ENCODE measurements at places on chromosomes 16 and 17.

GRCh38 chr16:89331371-89332109 lies 114.0 kb downstream of the ZNF778 start:
- H3K4me1 ChIP-seq, result peaks cover 49% of the 10 kb centered on the region
- peaks cover 5% of the 10 kb centered on the region for H3K36me3 ChIP-seq
- H3K27me3 ChIP-seq, result no peaks in the 10 kb centered on the region
- no peak overlapping the region for H3K4me3 ChIP-seq
- no peak for DNase-seq

DNA sequence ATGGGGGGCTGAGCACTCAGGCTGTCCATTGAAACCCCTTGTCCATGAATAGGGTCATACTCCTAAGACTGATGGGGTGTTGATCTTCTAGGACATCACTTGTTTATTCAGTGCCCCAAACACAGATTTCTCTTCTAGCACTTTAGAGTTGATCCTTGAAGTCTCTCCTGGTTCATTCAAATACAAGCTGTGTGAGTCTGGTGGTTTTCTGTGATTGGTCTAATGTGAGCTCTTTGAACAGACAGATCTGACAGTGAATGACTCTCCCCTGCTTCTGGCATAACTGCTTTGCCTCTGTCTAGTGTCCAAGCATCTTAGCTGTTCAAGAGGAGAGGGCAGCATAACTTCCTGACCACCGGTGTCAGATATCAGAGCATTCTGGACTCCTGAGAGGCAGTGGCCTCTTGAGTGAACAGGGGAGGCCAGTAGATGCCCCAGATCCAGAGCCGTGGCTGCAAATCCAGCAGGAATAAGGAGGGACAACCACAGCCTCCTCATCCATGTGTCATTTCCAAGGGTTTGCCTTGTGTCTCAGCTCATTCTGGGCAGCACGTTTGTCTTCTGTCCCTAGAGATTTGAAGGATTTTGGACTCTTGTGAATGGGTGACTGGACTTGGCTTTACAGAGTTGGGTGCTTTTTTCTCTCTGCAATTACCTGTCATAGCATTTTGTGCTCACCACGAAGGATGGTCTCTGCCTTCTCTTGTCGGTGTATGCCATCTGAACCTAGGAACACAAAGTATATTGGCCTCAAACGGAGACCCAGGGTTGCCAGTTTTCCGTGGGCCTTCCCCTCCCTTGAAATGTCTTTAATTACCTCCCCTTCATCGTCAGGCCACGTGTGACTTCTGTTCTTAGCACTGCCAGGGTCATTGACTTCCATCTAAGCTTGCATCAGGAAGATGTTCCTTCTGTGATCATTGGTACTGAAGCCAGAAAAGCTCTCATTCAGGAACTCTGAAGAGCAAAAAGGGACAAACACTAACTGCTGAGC lies 13.9 kb upstream of the CLEC18C start:
- H3K4me1 ChIP-seq, result no peaks in the 10 kb centered on the region
- H3K27me3 ChIP-seq, result no peaks in the 10 kb centered on the region
- H3K4me3 ChIP-seq, result no peak overlapping the region
- H3K36me3 ChIP-seq, result peaks cover 81% of the 10 kb centered on the region
- DNase-seq, result peak; percentile 38

GRCh38 chr16:23062524-23062923 lies 86.7 kb downstream of the USP31 start:
- no peak overlapping the region for H3K27ac ChIP-seq
- no peak overlapping the region for H3K4me3 ChIP-seq
- no peaks in the 10 kb centered on the region for H3K27me3 ChIP-seq
- H3K4me1 ChIP-seq, result no peaks in the 10 kb centered on the region
- peaks cover under 1% of the 10 kb centered on the region for H3K36me3 ChIP-seq

GRCh38 chr17:9185688-9186284 lies 164.5 kb downstream of the NTN1 start:
- H3K36me3 ChIP-seq, result no peaks in the 10 kb centered on the region
- H3K4me3 ChIP-seq, result no peak overlapping the region
- no peak overlapping the region for H3K27ac ChIP-seq

DNA sequence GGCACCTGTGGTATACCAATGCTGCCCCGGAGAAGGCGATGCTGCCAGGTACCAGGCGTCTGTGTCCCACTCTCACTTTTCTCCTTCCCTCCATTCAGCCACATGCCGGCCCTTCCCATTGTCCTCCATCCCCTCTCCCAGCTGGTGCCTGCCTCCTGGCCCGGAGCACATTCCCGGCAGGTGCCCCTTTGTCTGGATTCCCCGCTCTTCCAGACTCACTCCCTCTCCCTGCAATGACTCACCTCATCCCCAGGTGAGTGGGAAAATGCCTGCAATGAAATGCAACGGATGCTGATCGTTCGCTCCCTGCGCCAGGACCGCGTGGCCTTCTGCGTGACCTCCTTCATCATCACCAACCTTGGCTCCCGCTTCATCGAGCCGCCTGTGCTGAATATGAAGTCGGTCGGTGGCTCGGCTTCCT lies 10.4 kb upstream of the KDM6B start:
- H3K27me3 ChIP-seq, result peaks cover 3% of the 10 kb centered on the region
- H3K27ac ChIP-seq, result no peak overlapping the region
- DNase-seq, result no peak

GRCh38 chr16:2910441-2910969 lies 1.2 kb upstream of the FLYWCH1 start:
- no peak for DNase-seq
- H3K36me3 ChIP-seq, result peaks cover 10% of the 10 kb centered on the region
- H3K27ac ChIP-seq, result no peak overlapping the region

GRCh38 chr17:28686296-28686695 lies 24.3 kb downstream of the SUPT6H start:
- H3K4me1 ChIP-seq, result peaks cover 5% of the 10 kb centered on the region
- H3K27me3 ChIP-seq, result no peaks in the 10 kb centered on the region
- no peak for DNase-seq
- no peak overlapping the region for H3K4me3 ChIP-seq
- H3K36me3 ChIP-seq, result peaks cover 100% of the 10 kb centered on the region

- H3K4me1 ChIP-seq, result peaks cover 29% of the 10 kb centered on the region
- H3K4me3 ChIP-seq, result no peak overlapping the region
- H3K27ac ChIP-seq, result no peak overlapping the region
- no peak for DNase-seq
- H3K36me3 ChIP-seq, result no peaks in the 10 kb centered on the region
- H3K27me3 ChIP-seq, result no peaks in the 10 kb centered on the region
Observed at GRCh38 chr17:34300652-34301370, 15.3 kb downstream of the CCL11 start.

DNA sequence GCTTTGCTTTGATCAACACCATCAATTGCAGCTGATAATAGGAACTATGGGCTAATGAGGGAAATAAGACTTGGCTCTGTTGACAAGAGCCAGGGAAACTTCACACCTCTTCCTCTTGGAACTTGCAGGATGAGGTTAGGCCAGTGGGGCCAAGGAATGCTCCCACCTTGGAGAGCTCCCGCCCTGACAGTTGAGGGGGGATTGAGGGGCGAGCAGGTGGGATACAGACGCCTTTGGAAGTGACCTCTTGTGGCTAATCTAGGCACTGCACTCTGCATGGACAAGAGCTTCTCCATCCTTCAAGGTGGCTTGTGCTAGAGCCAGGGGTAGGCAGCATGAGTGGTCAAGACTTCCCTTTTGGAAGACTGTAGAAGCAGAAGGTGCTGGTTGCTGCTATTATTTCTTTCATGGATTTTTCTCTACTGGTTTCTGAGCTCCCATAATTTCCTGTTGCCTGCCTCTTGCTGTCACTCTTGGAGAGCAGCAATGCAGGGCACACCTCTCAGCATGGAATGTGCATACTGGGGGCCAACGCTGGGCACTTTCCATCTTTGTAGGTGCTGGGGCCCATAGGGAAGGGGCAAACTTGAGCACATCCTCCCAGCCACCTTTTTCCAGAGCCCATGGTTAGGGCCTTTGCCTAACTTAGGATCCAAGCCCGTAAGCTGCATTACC lies 2.3 kb upstream of the PHF12 start:
- no peak overlapping the region for H3K4me3 ChIP-seq
- peaks cover 10% of the 10 kb centered on the region for H3K4me1 ChIP-seq
- no peak overlapping the region for H3K27ac ChIP-seq

GRCh38 chr16:67441271-67441753 lies 10.4 kb downstream of the HSD11B2 start:
- H3K4me1 ChIP-seq, result peaks cover 70% of the 10 kb centered on the region
- peaks cover 55% of the 10 kb centered on the region for H3K36me3 ChIP-seq
- H3K4me3 ChIP-seq, result no peak overlapping the region

DNA sequence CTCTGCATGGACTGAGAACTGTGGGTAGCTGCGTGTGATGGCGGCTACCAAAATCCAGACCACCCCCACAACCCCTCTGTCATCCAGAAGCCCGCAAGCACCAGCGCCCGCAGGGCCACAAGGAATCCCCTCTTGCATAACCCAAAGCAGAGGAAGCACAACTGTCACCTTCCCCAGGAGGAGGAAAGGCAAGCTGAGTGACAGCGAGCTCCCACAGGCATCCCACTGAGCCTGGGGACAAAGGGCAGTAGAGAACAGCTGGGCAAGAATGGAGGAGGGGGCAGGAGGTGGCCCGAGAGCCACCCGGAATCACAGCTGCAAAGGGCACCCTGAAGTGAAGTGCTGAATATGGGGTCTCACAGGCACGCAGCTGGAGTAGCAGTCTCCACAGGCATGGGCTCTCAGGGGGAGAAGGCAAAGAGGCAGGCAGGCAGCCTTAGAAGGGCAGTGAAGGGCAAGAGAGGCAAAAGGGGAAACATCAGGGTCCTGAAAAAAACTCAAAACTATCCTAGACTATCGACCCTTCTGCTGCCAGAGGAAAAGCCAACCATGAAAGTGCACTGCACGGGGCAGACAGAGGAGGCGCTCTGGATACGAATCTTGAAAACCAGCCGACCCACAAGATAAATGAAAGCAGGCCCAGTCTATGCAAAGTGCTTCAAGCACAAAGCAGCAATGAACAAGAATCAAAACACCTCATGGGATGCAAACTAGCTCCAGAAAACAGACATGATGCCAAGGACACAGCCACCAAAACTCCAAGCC lies 17.1 kb downstream of the USP36 start:
- DNase-seq, result no peak
- H3K4me3 ChIP-seq, result no peak overlapping the region
- H3K36me3 ChIP-seq, result peaks cover 100% of the 10 kb centered on the region
- no peaks in the 10 kb centered on the region for H3K27me3 ChIP-seq
- peaks cover 15% of the 10 kb centered on the region for H3K4me1 ChIP-seq

- H3K4me3 ChIP-seq, result peak overlapping the region; percentile 24
- DNase-seq, result no peak
- peaks cover 10% of the 10 kb centered on the region for H3K4me1 ChIP-seq
Observed at GRCh38 chr17:78484271-78485246, 92.6 kb downstream of the DNAH17 start.

- H3K27me3 ChIP-seq, result no peaks in the 10 kb centered on the region
- H3K4me1 ChIP-seq, result peaks cover 39% of the 10 kb centered on the region
- no peak for DNase-seq
- H3K27ac ChIP-seq, result no peak overlapping the region
Observed at GRCh38 chr17:4340914-4341615, 25.4 kb downstream of the UBE2G1 start.

GRCh38 chr16:30368792-30369090 lies 1.6 kb downstream of the TBC1D10B start:
- H3K4me1 ChIP-seq, result peaks cover 43% of the 10 kb centered on the region
- H3K4me3 ChIP-seq, result peak overlapping the region; percentile 92
- peak overlapping the region; percentile 88 for H3K27ac ChIP-seq
- H3K36me3 ChIP-seq, result peaks cover 23% of the 10 kb centered on the region

- H3K4me1 ChIP-seq, result no peaks in the 10 kb centered on the region
- DNase-seq, result no peak
- H3K27me3 ChIP-seq, result no peaks in the 10 kb centered on the region
- H3K36me3 ChIP-seq, result peaks cover 37% of the 10 kb centered on the region
Observed at GRCh38 chr16:4714996-4715395, 19.1 kb downstream of the ANKS3 start.

DNA sequence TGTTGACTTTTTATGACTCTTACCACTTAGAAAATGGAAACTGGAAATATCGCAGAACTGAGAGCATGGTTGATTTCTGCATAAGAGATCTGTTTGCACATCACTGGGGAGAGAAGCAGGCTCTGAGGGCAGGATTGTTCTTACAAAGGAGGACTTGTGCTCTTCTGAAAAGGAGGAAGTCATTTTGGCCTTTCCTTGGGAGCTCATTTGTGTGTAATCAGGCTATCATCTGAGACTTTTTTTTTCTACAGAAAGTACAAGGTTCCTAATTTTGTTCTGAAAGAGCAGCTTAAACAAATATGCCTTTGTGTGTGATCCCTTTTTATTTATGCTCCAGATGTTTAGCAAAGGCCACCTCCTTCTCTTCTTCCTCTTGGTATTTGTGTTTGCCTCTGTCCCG lies 145.7 kb upstream of the CACNG5 start:
- peaks cover 10% of the 10 kb centered on the region for H3K4me1 ChIP-seq
- no peak overlapping the region for H3K4me3 ChIP-seq
- no peak overlapping the region for H3K27ac ChIP-seq
- no peaks in the 10 kb centered on the region for H3K36me3 ChIP-seq

DNA sequence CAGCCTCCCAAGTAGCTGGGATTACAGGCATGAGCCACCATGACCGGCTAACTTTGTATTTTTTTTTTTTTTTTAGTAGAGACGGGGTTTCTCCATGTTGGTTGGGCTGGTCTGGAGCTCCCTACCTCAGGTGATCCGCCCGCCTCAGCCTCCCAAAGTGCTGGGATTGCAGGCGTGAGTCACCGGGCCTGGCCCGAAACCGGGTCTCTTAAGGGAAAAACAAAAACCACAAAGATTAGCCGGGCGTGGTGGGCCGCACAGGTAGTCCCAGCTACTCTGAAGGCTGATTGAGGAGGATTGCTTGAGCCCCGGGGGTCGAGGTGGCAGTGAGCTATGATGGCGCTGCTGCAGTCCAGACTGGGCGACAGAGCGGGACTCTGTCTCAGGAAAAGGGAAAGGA lies 19.9 kb upstream of the RBL2 start:
- no peaks in the 10 kb centered on the region for H3K27me3 ChIP-seq
- H3K4me1 ChIP-seq, result peaks cover 3% of the 10 kb centered on the region
- H3K36me3 ChIP-seq, result no peaks in the 10 kb centered on the region
